Stimulated activated CD4-positive, alpha-beta T cell treated with anti-CD3 and anti-CD28 coated beads, Interleukin-12 subunit alpha, Interleukin-12 subunit beta, amount 100 ng/mL, for 48 hours (primary cell): ENCODE measurements at places on chromosomes 12 and 14.

- no peak for DNase-seq
These were observed 65.4 kb downstream of the LLPH start for GRCh38 chr12:66065150-66065549.

GRCh38 chr12:1716215-1716862, 25.5 kb downstream of the ADIPOR2 start:
- no peak for DNase-seq

DNA sequence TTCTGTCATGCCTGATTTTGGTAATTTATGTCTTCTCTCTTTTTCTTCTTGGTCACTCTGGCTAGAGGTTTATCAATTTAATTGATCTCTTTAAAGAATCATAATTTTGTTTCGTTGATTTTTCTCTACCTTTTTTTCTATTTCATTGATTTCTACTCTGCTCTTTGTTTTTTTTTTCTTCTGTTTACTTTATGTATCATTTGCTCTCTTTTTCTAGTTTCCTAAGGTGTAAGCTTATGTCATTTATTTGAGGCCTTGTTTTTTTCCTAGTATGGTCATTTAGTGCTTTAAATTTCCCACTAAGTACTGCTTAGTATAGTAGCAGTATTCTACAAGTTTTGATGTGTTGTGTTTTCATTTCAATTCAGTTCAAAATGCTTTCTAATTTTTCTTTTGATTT, 89.6 kb downstream of the BRMS1L start:
- no peak for DNase-seq

- DNase-seq = no peak
These were observed 127.2 kb upstream of the RGS6 start for GRCh38 chr14:71804992-71805391.

- DNase-seq = no peak
These were observed 41.4 kb downstream of the DYRK4 start for GRCh38 chr12:4603421-4603820.

- no peak for DNase-seq
These were observed 29.0 kb upstream of the MMP17 start for GRCh38 chr12:131799195-131799594.

- no peak for DNase-seq
These were observed at the start of gene ESR2 for GRCh38 chr14:64293976-64294671. Gene ESR2, minus strand, starts transcription at chr14:64294371. Its CDS starts 11,386 bp downstream, at chr14:64282985.

DNA sequence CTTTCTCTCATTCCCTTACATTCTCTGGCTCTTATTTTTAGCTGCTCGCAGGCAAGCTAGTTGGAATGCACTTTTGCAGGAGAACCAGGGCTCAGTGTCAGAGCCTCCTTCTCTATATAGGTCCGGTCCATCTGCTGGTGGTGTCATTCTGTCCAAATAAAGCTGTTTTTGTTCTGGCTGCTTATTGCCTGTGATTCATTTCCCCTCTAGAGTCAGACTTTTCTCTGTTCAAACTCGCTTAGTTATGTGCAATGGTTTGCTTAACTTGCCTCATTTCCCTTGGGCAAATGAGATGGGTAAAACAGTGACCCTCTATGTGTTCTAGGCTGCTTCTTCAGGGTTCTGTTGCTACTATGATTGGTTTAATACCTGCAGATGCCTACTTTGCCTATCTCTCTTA, 2.9 kb downstream of the SMARCD1 start:
- no peak for DNase-seq

DNA sequence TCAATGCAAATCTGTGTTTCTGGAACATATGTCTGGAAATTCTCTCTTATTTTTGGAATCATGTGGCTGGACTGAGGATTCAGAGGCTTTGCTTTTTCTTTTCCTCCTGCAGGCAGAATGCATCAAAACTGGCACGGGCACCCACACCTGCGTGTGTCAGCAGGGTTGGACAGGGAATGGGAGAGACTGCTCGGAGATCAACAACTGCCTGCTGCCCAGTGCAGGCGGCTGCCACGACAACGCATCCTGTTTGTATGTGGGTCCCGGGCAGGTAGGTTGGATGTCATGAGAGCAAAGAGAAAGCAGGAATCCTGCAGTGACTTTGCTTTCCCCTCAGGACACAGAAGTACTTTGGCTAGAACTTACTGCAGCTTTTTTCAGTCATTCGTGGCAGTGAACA, 90.3 kb downstream of the STAB2 start:
- no peak for DNase-seq

- no peak for DNase-seq
These were observed 11.2 kb downstream of the BCAT1 start for GRCh38 chr12:24937553-24938244.

DNA sequence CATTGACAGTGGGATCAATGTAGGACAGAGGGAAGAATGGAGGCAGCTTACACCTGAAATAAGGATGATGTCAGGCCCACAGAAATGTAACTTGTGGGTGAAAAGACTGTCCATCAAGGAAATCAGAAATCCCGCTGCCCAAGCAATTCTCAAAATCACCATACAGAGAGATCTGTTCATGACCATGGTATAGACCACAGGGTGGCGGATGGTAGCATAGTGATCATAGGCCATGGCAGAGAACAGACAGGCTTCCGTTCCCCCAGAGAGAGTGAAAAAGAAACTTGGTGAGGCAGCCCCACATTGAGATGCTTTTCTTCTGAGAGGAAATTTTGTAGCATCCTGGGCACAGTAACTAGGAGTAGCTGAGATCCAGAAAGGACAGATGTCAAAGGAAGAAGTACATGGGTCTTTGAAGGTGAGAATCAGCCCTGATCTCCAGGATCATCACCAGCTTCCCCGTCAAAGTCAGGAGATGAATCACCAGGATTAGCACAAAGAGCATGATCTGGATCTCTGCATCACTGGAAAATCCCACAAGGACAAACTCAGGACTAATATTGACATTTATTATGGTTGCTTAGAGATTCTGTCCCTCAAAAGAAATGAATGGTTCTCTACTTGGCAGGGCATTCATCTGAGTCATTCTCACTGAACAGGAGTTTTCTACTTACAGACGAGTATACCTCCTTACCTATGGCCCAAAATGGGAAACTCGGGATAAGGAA, 5.5 kb upstream of the ZNF641 start:
- no peak for DNase-seq

GRCh38 chr12:62750941-62751809, 183.8 kb downstream of the PPM1H start:
- DNase-seq = no peak

DNA sequence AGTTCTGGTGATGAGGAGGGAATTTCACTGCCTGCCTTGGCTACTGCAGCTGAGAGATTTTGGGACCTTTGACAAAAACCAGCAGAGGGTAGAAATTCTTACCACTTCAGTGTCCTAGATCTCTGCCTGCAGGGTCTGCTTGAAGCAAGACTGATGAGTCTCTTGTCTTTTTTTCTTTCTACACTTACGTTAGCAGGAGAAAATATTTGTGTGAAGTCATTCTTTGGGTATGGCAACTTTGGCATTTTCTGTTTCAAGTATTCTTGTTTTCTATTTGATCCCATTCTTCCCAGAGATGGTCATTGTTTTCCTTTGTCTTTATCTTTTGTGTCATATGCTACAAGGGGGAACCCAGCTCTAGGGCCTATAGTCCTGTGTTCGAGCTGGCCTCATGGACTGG, 65.6 kb upstream of the FERMT2 start:
- DNase-seq = no peak

- DNase-seq = no peak
These were observed 55.2 kb downstream of the PDE3A start for GRCh38 chr12:20423557-20423956.
